ENCODE measurements at places on chromosomes 11 and 22.

DNA sequence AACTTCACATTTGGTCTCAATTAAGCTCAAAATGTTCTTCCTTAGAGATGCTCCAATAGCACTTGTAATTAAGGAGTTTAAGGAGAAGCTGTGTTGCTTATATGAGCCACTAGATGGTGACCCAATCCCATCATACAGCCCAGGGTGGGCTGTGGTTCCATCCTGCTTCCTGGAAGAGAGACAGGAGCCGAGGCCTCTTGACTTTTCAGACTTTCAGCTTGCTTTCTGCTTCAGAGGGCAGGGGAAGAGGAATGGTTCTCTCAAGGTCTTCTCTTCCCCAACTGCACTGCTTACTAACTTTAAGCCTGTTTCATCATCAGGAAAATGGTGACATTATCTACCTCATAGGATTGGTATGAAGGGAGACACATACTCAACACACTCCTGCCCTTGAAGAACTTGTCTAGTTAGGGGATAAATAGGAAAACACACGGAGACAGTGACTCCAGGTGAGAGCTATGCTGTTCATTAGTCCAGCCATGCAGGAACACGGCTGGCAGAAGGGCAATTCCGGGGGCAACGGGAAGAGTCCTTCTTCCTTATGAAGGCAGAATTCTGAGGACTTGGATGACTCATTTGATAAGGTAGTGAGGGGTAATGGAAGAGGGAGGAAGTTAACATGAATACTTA is 20.1 kb downstream of the TMEM218 start:
- no peak for DNase-seq

- no peak for DNase-seq
Measured at GRCh38 chr11:70527046-70527395, 128.7 kb downstream of the CTTN start.

DNA sequence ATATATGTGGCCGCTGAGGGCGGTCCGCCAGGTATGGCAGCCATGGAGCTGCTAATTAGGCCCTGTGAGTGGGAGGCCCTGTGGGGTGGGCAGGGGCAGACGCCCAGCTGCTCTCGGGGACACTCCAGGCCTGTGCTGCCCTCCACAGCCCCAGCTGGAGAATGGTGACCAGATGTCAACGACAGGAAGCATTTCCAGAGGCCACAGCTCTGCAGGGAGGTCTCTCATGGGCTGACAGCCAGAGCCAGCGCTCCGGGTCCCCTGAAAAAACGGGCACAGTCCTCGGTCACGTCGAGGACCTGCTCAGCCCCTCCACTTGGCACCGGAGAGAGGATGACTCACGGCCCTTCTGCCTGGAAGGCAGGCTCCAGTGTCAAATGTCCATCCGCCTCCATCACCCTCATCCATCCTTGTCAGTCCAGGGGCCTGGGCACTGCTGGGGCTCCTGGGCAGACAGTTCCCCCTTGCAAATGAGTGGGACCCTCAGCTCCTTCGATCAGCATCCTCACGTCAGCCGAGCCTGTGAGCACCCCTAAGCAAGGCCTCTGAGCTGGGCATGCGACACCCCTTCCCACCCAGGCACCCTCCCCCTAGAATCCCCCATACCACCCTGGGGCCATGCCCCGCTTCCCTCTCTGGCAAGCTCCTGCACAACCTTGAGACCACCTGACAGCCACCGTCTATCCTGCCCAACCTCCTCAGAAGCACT is 1.9 kb downstream of the BID start:
- no peak for DNase-seq

DNA sequence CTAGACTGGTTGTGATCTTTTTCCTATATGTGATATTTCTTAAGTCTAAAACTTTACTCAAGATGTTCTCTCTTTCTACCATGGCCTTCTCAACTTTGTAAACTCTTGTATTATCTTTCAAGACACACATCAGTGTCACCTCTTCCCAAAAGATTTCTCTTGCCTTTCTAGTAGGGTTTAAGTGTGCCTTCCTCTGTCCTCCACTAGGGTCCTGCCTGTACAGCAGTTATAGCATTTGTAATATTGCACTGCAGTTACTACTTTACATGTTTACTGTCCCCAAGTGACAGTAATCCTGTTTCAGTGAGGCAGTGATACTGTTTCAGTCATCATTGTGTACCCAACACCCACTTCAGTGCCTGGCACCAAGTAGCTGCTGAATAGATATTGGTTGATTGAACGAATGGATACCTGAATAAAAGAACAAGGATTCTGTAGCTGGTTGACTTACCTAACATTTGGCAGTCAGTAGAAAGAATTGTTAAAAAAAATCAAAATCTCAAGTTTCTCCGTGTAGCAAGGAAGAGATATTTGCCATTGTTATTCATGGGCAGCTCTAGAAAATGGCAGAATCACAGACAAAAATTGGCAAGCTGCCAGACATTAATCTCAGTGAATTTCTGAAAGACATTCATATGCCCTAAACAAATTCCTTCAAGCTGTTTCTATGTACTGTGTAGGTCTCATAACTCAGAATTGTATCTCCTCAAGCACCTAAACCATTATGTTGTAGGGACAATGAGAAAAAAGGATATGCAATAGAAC is 79.4 kb downstream of the RBMXL2 start:
- no peak for DNase-seq

DNA sequence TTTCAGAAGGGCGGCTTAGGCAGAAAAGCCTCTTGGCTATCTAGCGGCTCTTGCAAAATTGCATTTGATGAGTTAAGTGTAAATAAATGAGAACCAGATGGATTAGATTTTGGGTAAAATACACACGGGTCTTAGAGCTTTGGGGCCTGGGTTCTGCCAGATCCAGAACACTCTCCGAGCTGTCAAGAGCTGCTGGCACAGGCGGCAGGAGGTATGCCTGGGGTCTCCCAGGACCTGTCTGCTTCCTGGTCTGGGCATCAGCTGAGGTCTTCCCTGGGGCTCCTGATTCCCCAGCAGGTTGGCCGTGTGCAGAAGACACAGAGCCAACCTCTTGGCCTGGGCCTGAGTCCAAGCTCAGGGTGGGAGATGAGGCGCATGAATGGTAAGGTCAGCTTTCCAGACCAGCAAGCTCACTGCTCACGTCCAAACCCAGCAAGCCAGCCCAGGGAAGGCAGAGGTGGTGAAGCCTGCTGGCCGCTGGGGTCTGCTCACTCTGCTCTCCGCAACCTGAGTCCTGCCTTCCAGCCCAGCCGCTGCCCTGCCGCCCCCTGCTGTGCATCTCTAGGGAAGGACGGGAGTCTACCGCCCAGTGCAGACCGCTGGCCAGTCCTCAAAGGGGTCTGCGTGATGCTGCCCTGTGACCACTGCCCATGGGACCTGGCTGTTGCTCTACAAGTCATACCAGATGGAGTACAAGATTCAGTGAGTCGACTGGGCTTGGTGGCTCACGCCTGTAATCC is 44.9 kb downstream of the SCUBE1 start:
- no peak for DNase-seq

DNA sequence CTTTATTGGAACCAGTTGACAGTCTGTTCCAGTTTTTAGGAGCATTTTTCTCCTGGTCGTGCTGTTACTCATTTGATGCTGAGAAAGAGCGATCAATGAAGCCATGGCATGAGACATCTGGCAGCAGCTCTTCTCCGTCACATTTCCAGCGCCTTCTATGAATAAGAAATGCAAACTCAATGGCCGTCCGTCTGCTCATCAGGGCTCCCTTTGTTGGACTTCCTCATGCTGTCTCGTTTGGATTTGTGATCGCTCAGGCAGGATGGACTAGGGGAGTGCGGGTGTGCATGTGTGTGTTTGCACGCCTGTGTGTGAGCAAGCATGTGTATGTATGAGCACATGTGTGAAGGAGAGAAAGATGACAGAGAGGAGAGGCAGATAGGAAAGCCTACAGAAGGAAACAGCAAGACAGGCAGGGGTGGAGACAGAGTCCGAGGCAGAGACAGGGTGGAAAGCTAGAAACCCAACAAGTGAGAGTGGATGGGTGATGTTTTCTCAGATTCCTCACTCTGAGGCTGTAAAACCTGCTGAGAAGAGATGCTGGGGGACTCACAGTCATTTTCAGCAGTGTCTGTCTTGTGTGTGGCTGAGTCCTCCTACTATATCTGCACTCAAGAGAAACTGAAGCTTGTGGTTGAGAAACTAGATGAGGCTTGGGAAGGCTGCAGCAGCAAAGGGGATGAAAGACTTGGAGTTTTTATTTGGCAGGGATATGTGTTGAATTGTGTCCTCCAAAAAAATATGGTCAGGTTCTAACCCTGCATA is 56.0 kb upstream of the CLMP start:
- DNase-seq = no peak

- DNase-seq = no peak
Measured at GRCh38 chr11:68140496-68141245, 19.5 kb upstream of the CHKA start.

DNA sequence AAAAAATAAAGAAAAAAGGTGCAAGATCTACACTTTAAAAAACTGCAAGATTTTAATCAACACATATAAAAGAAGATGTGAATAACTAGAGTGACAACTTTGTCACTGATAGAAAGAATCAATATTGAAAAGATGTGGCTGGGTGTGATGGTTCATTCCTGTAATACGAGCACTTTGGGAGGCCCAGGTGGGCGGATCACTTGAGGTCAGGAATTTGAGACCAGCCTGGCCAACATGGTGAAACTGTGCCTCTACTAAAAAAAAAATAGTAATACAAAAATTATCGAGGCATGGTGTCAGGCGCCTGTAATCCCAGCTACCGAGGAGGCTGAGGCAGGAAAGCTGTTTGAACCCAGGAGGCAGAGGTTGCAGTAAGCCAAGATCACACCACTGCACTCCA is 21.0 kb upstream of the FBLN1 start:
- DNase-seq = no peak

- no peak for DNase-seq
Measured at GRCh38 chr11:18749681-18750319, 23.8 kb upstream of the IGSF22 start.

- DNase-seq = no peak
Measured at GRCh38 chr22:48475661-48476345, 1351.9 kb downstream of the BRD1 start.

GRCh38 chr11:1665313-1665712 is 31.7 kb upstream of the KRTAP5-6 start:
- DNase-seq = no peak

- no peak for DNase-seq
Measured at GRCh38 chr11:84256618-84257017, 970.5 kb upstream of the CCDC90B start.

- DNase-seq = no peak
Measured at GRCh38 chr11:76918941-76919386, 58.2 kb downstream of the ACER3 start.

Data from cortex of kidney (tissue), 1 donor.